HL-60 (cell line): ENCODE measurements at places on chromosomes 16 and 17.

GRCh38 chr17:65389949-65390348 lies 171.5 kb downstream of the AXIN2 start:
- no peak for DNase-seq

DNA sequence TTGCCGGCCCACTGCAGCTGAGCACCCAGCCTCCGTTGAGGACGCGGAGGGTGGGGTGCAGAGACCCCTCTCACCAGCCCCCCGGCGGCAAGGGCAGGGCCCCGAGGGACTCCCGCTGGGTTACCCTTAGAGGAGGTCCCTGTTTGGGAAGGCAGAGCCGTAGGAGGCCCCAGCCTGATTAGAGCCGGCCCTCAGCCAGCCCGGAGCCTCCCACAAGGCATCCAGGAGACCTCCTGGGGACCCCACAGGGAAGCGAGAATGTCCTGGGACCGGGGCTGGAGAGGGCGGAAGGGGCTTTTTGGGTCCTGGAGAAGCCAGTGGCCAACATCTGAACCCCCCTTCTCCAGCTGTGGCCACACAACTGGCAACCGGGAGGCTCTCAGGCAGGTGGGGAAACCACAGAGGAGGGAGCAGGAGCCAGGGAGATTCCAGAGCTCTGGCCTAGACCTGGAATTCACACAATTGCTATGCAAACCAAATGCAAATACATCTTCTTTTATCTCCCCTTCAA lies 21.7 kb upstream of the SP6 start:
- DNase-seq = no peak

- no peak for DNase-seq
These were observed 18.2 kb upstream of the IL17C start for GRCh38 chr16:88619859-88620815.

- no peak for DNase-seq
These were observed 14.6 kb upstream of the RMI2 start for GRCh38 chr16:11330526-11331237.

GRCh38 chr17:10628756-10629155 lies 28.4 kb downstream of the MYH3 start:
- DNase-seq = no peak

GRCh38 chr17:79842656-79843473 lies 3.6 kb upstream of the CBX4 start:
- DNase-seq = no peak

DNA sequence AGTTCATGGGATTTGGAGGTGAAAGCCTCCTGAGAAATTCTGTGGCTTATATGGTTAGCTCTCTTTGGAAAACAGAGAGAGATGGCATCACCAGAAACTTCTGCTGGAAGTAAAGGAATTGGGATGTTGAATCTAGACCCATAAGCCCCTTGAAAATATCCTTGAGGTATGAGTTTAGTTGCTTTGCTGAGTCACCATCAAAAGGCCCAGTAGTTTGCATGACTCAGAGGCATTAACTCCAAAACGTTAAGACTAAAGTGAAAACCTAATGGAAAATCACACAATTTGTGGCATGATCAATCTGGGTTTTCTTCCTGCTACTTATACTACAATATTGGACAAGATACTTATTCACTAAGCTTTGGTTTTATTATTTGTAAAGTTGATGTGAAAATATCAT lies 349.2 kb upstream of the SALL1 start:
- no peak for DNase-seq

GRCh38 chr16:53083119-53083518 lies 28.3 kb downstream of the CHD9 start:
- no peak for DNase-seq

DNA sequence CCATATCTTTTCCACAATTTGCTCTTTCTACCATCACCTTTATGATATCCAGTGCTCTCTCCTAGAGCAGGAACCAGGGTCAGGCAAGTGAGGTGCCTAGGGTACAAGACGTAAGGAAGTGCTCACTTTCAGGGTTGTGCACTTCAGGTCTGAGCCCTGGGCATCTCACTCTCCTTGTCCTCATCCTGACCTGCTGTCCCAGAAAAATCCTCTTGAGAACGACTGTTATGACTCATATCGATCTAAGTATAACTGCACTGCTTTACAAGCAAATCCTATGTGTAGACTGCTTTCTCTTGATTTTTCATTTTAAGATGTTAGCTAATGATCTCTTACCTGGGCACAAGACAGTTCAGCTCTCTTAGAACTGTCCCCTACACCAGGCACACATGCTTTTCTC lies 100.1 kb downstream of the TMEM100 start:
- no peak for DNase-seq

GRCh38 chr17:60535382-60536279 lies 9.6 kb upstream of the APPBP2 start:
- no peak for DNase-seq
